ENCODE measurements at places on chromosomes 3 and 15.

DNA sequence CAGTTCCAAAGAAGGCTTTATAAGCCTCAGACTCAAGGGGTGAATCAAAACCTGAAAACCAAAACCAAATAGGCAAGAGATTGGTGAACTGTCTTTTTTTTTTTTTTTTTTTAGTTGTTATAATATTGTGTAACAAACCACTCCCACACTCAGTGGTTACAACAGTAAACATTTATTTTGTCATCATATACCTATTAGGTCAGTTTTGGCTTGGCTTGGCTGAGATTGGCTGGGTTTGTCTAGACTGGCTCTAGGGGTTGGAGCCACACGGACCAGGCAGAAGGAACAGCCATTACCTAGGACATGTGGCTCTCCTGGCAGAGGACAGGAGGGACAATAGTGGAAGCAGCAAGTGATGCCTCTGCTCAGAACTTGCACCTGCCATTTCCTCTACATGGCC, 26.4 kb upstream of the RYR3 start:
- DNase-seq = no peak

- no peak for DNase-seq
Observed at GRCh38 chr15:74783072-74783807, 1.4 kb downstream of the CSK start.

DNA sequence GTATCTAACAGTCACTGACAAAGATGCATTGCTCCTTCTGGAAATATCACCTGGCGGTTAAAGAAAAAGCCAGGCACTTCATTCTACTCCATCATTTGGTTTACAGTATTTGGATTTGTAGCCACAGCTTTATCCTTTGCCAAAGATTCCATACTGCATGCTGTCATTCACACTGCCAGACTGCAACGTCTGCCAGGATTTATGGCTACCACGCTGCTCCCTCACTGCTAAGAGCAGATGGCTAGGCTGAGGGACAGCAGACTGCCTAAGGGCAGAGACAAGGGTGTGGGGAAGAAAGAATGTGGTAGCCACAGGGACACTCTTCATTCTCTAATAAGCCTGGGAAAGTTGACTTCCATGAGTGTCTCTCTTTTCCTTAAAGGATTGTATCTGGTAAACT, 1047.0 kb downstream of the TUSC7 start:
- DNase-seq = no peak

DNA sequence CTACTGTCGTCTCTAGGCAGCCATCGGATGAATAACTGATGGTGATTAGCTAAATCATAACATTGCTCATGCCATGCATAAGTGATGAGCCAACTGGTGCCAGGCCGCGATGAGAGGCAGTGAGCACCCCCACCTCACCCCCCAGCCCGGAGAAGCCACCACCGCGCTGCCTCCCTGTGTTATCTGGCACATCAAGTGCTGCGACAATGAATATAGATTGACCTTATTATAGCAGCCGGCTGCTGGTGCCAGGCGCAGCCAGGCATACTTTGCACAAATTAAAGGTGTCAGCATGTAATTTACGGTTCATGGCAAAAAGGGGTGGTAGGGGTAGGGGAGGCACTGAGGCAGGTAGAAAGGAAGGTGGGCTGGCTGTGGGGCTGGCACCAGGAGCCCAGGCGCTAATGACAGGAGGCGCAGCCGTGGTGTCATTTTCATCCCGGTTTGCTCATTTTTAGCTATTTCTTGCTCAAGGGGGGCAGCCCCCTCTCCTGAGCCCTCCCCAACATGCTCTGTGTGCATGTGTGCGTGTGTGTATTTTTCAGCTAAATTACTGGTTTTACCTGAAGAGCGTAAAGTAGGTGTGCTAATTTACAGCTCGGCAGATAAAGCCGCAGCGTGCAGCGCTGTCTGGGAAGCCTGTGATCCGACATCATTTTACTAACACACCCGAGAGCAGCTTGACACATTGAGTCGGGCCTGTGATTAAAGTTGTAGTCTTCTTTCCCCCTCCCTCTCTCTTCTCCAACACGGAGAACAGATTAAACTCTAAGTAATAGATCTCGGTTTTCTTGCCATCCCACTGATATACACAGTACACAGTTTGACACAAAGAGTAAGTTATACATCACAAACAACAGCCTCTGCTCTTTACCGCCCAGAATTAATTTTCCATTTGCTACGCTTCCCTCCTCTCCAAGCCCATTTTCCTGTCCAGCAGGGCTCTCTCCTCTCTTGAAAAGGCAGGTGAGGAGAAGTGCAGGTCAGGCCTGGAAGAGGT, 212.3 kb downstream of the RPLP1 start:
- no peak for DNase-seq

- peak; percentile 81 for DNase-seq
Observed at GRCh38 chr15:84840741-84841429, 23.7 kb downstream of the ALPK3 start.

DNA sequence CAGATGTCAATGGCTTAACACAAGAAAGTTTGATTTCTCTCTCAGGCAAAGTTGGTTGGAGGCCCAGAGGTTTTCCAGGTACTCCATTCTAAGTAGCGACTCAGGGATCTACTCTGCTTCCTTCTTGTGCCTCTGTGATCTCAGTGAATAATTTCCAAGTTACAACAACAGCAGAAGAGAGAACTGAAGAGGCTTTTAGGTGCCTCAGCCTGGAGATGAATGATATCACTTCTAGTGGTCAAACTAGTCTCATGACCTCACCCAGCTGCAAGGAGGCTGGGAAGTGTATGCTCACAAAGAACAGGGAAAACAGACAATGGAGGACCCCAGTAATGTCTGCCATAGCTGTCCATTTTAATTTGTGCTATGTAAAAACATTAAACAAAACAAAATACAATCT, 4.6 kb upstream of the PRICKLE2 start:
- no peak for DNase-seq

DNA sequence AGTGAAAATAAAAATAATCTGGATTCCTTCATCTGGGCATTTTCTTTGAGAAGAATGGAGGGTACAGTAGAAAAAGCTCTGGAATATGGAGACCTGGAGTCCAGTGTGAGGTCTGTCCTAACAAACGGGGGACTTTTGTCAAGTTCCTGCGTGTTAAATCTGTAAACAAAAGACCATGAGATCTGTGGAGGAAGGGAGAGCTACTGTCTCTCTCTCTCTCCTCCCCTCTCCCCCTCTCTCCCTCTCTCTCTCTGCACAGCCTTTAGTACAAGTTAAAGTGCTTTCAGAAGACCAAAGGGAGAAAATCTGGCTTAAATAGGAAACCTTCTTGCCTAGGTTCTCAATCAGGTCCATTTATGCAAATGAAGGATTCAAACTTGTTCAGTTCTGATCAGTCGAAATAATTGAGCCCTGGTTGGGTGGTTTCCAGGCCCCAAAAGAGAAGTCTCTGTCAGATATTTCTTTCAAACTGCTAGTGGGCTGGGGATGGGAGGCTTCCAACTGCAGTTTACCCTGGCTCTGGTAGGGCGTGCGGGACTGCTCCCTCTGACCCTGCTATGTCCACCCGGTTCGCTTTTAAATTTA, 103.7 kb downstream of the SV2B start:
- DNase-seq = no peak

DNA sequence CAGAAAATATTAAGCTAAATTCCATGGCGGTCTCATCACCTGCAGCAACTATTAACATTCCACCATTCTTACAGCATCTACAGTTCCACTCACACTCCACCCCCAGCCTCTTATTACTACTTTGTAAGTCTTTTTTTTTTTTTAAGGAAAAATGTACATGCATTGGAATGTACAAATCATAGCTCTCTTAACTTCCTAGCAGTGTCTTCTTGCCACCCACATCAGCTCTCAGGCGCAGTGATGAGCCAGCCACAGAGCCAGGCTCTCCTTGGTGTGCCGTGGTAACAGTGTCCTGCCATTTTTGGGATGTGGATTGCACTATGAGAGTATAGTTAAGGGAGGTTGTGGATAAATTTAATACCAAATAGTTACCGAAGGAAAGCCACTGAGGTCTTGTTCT, 17.8 kb downstream of the ABHD17C start:
- DNase-seq = no peak

DNA sequence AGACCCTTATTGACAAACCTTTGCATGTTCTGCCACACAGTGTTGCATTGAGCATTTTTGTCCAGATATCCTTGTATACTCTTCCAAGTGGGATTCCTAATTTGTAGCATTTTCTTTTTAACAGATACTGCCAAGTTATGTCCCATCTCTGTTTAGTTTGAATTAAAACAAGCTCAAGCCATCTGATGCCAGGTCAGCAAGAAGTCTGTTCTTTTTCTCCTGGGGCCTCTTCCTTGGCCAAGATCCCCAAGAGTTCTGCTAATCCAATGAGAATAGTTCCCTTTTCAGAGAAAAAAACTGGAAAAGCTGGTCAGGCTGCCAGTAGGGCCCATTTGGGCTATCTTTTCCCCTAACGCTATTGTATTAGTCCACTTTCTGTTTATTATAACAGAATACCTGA, 29.8 kb downstream of the GLDN start:
- DNase-seq = no peak

DNA sequence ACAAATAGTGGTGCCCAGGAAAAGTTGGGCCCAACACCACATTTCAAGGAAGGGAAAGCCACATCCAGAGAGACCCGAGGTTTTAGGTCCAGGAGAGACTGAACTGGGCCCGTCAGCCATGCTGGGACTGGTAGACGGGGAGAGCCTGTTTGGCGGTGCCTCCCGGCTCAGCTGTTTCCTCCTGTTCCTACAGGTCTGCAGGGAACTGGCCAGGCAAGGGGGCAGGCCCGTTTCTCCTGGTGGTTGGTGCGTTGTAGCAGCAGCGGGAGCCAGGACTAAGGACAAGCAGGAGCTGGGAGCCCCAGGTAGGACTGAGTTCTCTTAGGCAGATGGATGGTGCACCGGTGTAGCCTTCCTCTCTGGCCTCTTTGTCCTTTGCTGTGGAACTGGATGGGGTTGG, 3.9 kb downstream of the PRKCD start:
- no peak for DNase-seq

DNA sequence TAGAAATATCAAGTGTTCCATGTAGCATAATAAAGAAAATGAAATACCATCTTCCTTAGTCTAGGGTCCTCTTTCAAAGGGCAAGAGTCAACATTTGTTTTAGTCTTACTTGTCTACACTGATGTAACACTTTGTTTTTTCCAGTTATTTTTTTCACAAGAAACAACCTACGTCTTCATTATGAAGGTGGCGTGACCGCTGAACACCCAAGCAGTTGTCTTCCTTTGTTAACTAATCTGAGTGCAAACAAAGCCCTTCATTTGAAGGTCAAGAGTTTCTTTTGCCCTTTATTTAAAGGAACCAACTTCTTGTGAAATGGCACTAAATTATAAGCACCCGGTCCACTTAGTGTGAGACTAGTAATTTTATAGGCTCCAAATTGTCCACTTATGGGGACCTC, 73.2 kb downstream of the CD47 start:
- DNase-seq = no peak

- no peak for DNase-seq
Observed at GRCh38 chr3:65902304-65902793, 136.4 kb downstream of the MAGI1 start.

DNA sequence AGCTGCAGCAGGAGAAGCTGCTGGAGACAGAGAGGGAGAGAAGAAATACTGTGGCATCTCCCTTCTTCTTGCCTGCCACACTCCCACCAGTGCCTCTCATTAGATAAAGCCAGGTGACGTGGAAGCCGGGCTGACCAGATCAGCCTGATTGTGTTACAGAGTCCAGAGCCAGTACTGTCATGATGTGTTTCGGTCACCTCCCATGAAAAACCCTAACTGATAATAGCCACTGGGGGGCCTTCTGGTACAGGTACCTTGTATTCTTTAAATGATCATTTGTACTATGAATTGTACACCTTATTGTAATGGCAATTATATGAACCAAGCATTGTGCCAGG, 125.8 kb upstream of the TMEM108 start:
- no peak for DNase-seq

- no peak for DNase-seq
Observed at GRCh38 chr3:179299999-179300613, 22.7 kb upstream of the ZNF639 start.

- DNase-seq = no peak
Observed at GRCh38 chr3:175655351-175655750, 796.2 kb downstream of the NAALADL2 start.

GRCh38 chr3:69094467-69095205, 9.9 kb downstream of the ARL6IP5 start:
- DNase-seq = no peak

DNA sequence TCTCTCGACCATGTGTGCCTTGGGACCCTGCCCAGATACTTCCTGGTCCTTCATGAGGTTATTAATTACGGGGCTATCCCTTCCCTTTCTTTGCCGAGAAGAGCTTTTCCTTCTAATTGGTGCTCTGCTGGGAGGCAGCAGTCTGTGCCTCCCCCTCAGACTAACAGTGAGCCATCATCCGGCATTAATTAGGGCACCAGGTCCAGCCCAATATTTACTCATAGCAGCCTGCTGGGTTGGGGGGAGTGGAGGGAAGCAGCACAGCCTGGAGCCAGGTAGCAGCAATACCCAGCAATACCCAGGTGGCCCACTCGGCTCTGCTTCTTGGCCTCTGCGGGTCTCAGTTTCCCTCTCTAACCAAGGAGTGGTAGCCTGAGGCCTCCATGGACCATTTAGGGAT, 20.1 kb downstream of the CACNA2D2 start:
- no peak for DNase-seq

DNA sequence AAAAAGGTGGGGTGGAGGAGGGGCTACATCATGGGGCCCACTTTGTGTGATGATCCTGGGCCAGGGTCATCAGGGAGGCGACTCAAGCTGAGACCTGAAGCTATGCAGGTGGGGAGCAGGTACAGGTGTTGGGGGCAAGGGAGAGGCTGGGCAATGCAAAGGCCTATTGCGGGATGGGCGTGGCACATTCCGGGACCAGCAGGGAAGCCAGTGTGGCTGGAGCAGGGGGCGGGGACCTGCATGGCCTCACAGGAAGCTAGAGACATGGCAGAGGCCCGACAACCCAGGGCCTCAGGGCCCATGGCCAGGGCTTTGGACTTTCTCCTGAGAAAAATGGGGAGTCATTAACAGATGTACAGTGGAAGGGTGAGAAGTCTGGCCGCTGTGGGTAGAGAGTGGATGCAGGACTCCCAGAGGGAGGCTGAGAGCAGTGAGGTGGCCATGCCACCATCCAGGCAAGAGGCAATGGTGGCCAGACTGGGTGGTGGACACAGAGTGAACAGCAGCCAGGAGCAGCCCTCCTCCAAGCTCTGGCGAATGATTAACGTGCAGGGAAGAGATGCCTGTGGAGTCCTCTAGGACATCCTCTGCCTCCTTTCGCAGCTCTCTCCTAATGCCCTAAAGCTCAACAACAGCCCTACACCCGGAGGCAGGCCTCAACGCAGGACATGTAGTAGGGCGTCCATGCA, 122.6 kb upstream of the ATP2B2 start:
- no peak for DNase-seq
